ENCODE measurements at places on chromosomes 5 and 9.

- no peak for DNase-seq
Observed at GRCh38 chr5:88745093-88745696, 137.8 kb downstream of the MEF2C start.

DNA sequence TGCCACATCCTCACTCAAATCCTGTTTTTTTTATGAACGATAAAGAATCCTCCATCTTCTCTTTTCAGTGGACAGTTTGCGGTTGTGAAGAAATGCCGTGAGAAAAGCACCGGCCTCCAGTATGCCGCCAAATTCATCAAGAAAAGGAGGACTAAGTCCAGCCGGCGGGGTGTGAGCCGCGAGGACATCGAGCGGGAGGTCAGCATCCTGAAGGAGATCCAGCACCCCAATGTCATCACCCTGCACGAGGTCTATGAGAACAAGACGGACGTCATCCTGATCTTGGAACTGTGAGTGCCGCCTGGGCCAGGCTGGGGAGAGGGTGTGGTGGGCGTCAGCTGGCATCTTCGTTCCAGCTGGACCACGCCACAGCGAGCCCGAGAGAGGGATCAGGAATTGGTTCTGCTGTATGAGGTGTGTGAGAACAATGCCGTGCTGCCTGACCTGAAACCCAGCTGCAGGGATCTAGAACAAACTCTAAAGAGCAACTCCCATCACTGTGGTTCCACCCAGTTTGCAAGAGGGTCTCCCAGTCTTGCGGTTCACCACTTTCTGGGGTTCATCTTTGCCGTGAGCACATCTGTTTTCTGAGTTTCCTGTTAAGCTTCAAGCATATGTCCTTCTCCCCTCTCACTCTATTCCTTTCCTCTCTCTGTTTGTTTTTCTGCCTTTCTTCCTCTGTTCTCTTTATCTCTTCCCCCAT lies 107.4 kb downstream of the DAPK1 start:
- DNase-seq: no peak

GRCh38 chr9:121949766-121950165 lies 143.3 kb downstream of the TTLL11 start:
- DNase-seq: no peak

DNA sequence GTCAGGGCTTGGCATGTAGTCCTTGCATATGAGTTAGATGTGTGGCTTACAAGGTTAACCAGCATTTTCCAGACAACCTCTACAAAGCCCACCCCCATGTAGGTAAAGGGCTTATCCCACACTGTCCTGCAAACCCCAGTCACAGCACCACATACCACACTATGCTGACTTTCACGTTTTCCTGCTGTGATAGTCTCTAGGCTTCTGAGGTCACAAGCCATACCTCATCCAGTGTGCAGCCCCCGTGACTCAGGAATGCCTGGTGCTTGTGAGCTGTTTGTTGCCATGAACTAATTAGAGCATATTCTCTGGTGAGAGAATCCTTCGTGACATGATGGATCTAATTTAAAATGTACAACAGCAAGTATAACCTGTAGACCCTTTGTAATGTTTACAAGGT lies 50.8 kb downstream of the ERAP1 start:
- no peak for DNase-seq

- no peak for DNase-seq
Observed at GRCh38 chr9:87580941-87581438, 83.3 kb downstream of the DAPK1 start.

DNA sequence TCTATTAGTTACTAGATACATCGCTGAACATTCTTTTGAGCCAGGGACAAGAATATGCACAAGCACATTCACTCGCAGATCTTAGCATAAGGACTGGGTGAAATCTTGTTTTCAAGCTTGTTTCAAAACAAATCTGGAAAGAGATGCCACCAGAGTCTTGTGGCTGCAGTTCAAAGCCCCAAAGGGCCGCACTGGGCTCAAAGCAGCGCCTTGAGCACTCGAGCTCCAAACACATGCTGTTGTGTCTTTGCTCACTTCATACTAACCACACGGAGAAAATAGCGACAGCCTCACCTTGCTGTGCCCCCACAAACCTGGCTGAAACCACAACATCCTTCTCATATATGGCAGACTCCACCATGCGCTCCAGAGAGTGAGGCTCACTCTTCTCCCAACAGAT lies 34.2 kb upstream of the IL7R start:
- DNase-seq: peak; percentile 56

DNA sequence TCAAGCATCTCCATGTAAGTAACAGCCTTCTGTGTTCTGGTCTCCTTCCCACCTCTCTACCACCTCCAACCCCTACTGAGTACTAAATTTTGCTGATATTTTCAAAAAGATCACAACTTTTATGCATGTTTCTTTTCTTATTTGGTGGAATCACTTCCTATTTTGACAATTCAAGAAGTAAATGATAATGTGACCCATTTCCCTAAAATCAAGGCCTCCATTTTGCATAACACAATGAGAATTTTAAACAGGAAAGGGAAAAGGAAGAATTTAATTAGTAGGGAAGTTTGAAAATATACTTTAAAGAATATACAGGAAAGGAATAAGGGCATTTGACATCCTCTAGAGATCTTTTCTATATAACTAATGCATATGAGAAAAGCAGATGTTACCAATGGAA lies 212.9 kb upstream of the RASA1 start:
- no peak for DNase-seq

DNA sequence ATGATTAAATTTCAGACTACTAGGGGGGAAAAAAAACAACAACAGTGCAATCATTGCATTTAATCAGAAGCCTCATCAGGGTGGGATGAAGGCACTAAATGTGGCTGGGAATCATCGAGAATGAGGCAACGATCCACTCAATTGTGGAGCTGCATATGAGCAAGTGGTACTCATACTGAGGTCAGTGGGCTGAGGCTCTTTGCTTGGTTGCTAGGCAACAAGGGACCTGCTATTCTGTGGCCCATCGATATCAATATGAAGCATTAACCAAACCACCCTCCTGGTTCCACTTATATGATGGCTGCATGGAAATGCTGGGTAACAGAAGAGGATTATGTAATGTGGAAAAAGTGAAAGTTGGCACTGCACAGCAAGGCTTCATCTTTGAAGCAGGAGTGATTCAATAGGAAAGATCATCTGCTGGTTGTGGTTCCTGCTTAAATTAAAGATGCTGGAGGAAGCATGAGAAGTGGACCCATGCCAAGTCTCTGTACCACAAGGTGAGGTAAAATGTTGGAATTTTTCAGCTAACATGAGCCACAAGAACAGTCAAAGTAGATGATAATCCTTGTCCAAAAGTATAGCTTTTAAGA lies 159.8 kb upstream of the HMHB1 start:
- no peak for DNase-seq

DNA sequence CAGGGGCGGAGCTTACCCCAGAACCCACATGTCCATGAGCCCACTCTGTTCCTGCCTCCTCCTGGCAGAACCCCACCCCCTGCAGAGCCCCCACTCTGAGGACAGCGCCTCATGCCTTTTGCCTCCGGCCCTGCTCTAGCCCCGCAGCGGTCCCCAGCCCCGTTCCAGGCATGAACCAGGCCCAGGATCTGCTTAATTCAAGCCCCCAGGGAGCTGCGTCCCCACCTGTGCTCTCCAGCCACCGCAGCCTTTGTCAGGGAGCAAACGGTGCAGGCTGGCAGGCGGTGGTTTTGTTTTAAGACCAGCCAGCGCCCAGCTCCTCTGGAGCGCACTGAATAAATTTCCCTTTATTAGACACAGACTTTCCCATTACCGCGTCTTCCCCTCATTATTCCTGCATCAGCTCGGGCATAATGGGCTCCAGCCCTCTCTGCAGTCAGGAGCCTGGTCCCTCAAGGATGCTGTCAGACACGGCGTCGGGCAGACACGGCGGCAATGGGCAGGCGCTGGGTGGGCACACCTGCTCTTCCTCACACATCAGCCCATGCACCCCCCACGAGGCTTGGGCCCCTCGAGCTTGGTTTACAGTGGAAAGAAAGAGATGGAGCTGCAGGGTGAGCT lies 137.6 kb downstream of the OLFM1 start:
- DNase-seq: no peak

DNA sequence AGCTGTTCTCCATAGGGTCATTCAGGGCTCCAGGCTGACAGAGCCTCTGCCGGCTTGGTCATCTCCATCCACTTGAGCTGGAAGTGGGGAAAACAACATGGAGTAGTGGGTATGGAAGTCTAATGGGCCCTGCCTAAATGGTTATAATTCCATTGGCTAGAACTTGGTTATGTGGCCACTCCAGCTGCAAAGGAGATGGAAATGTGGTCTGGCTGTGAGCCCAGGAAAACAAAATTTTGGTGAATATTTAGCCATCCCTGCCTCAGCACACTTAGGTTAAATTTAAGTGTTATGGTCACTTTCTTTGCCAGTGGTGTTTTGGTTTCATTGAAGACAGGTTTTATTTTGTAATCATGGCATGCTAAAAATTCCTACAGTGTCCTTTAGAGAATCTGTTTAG lies 112.3 kb downstream of the SMARCA2 start:
- DNase-seq: no peak
